Aorta (tissue), 5 donors: ENCODE measurements at places on chromosomes 5 and 9. TPM values are rescaled to one million over a fixed set of nuclear protein-coding genes. Genes with fewer than 3 reads are reported as not detected.

Gene DND1
- total RNA-seq = 0.84 TPM

Gene IL4
- not detected for total RNA-seq

Gene EMB
- total RNA-seq = 21.5 TPM

Gene CARTPT
- not detected for total RNA-seq

Gene SMARCA2
- total RNA-seq = 206 TPM

Gene ARL10
- 13.3 TPM for total RNA-seq

Gene GRPEL2
- total RNA-seq = 12.9 TPM

Gene SEMA5A
- total RNA-seq = 21.8 TPM

DNA sequence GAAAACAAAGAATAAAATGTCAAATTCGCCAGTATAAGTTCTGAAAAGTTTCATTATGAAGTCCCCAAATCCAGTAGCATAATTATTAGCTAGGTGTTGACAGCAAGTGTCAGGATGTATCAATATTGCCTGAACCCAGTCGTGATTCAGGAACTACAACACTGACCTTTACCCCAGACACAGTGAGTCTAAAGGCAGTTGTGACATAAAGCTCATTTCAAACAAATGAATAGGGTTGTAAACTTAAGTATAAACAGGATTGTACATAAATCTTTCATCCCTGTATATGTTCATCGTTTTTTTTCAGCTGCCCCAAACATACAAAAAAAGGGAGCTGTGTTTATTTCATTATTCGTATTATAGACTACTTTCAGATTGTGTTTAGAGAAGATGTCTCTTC lies 385.7 kb downstream of the PLK2 start:
- no peak for DNase-seq

DNA sequence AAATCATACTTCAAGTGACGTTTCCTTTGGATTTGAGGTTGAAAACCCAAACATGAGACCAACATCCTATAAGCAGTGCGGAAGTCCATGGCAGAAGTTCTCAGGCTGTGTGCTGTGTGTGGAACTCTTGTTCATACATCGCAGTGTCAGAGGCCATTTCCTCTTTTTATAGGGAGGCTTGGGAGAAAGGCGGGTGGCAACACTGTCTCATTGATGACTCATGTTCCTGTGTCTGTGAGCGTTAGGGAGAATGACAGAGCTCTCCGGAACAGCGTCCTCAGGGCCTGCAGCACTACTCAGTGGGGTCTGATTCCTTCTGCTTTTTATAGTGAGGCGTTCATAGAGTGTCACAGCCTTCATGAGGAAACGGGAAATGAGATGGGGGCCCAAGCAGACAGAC lies 98.8 kb upstream of the BASP1 start:
- DNase-seq = peak; percentile 85

DNA sequence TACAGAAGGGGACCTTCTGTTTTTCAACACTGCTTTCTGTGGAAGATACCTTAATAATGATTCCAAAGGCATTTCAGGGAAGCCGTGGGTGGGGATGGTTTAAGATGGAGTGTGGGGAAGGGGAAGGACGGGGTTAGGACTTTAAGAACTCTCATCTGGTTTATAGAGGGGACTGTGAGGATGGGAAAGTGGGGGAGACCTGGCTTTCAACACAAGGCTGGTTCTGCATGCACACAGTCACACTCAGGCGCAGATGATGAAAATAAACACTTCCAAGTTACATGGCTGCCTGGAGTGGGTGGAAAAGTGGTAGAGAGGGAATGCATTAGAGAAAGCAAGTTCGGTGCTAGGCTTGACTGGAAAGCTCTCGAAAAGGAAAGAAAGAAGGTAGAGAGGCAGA lies 4.9 kb downstream of the MSANTD3 start:
- DNase-seq = no peak

GRCh38 chr9:15222313-15222712 lies 84.7 kb downstream of the TTC39B start:
- no peak for DNase-seq

GRCh38 chr5:34854459-34855174 lies 15.7 kb downstream of the TTC23L start:
- no peak for DNase-seq

GRCh38 chr5:101716941-101717340 lies 579.1 kb downstream of the SLCO4C1 start:
- DNase-seq = no peak

DNA sequence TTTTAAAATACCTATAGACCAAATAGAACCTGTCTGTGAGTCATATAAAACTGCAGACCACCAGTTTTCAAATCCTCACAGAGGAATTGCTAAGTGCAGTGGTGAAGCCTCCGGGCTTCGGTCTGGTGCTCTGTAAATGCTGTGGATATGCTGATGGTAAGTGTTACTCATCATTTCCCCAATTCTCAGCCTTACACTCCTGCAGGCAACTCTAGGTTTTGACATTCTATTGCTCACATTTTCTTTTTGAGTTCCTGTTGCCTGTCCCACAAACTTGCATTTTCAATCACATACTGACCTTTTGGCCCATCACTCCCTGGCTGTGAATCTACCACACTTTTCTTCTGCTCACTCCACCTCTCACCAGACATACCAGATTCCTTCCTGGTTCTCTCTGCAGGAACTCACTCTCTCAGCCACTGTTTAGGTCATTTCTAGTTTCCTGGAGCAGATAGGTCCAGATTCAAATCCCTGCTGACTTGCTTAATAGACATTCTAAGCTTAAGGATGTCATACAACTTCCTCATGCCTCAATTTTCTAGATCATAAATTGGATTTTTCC lies 192.9 kb downstream of the RAB3C start:
- DNase-seq = no peak

DNA sequence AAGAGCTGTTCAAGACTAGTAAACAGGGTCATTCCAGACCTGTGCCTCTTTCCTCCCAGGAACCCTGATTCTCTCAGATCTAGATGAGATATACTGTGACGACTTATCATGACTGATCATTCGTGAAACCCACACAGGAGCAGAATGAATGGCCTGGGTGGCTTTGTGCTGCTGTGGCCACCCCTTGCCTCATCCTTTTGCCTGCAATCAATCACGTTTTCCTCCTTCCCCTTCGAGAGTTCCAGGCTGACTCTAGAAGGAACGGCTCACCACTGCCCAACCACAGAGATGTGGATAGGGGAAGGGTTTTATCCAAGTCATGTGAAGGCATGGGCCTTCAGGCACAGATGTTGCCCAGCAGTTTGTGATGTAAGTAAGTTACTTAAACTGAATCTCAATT lies 5.8 kb downstream of the ANXA6 start:
- DNase-seq = peak; percentile 82

GRCh38 chr5:172113036-172113435 lies 75.0 kb downstream of the STK10 start:
- DNase-seq = no peak

DNA sequence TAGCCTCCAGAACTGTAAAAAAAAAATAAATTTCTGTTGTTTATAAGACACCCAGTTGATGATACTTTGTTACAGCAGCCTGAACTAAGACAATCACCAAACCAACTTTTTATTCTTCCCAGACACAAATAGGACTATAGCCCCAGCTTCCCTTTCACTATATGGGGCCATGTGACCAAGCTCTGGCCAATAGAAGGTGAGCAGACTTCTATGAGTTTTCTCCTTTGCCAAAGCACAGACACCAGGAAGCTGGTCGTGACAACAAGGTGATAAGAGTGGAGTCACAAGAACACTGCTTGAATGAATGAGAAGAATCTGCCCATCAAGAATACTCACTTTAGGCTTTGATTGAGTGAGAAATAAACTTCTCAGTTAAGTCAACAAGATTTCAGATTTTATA lies 217.7 kb downstream of the DEPDC1B start:
- DNase-seq = no peak

GRCh38 chr9:128494108-128494745 lies 10.3 kb upstream of the GLE1 start:
- peak; percentile 87 for DNase-seq

DNA sequence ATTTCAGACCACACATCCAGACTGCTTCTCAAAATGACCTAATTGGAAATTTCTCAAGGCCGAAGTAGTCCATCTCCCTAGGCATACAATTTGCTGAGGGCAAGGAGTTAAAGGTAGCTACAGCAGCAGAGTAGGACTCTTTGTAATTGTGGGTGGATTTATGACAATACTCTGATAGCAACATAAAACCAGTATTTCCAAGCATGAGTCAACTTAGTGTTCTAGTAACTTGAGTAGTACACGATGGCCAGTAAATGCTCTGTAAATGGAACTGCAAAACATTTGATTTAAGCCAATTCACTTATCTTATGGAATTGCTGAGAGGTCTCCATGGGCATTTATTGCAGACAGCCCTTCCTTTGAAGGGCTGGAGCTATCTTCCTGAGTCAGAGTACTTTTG lies 352.2 kb downstream of the PLK2 start:
- no peak for DNase-seq

- DNase-seq = no peak
Measured at GRCh38 chr9:89788434-89788833, 183.6 kb downstream of the GADD45G start.

- no peak for DNase-seq
Measured at GRCh38 chr9:21121079-21121478, 20.6 kb downstream of the IFNW1 start.

DNA sequence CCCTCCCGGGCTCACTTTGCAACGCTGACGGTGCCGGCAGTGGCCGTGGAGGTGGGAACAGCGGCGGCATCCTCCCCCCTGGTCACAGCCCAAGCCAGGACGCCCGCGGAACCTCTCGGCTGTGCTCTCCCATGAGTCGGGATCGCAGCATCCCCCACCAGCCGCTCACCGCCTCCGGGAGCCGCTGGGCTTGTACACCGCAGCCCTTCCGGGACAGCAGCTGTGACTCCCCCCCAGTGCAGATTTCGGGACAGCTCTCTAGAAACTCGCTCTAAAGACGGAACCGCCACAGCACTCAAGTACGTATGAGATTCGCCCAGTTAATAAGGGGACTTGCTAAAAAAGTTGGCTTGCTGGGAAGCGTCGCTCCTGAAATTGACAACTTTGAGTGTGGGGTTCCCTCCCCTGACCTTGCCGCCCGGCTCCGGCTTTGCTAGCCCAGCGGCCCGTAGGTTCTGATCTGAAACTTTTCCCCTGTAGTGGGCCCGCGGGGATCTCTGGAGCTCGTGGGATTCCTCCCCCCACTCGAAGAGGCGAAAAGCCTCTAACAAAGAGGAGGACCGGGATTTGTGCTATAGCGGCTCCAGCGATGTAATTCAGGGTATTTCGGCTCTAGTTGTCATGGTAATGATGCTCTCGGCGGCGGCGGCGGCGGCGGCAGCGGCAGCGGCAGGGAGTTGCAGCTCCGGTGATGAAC lies 572 bp downstream of the NR4A3 start:
- peak; percentile 83 for DNase-seq

DNA sequence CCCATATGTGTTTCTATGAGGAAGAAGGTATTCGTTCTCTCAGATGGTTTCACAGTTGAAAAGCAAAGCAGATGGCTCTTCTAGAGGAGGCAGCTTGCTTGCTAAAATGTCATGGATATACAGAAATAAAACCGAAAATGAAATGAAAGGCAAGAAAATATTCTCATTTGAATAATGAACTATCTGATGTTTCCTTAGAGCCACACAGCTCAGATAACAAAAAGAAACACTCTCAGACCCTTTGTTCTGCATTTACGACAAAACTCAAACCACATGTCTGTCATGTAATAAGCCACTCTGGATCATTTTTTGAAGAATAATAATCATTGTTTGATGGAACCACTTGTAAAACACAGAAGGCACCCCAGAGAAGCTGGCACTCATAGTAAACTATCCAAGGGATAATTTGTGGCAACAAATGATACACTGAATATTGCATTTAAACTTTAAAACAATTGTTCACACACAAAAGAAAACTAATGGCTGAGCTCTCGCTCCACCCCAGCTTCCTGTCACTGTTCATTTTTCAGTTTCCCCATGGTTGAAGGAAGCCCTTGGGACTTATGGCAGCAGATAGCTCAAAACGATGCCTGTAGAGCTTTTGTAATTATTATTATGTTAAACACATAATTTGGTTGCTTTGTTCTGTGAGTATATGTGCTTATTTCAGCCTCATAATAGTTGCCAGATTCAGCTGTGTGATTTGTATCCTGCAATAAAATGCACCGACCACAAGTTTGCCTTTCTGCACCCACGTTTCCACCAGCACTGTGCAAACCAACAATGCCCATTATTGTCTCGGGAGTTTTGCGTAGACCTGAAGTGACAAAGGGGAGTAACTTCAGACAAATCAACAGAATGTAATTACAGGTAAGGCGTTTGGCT lies 256.0 kb downstream of the TMEM167A start:
- DNase-seq = no peak

DNA sequence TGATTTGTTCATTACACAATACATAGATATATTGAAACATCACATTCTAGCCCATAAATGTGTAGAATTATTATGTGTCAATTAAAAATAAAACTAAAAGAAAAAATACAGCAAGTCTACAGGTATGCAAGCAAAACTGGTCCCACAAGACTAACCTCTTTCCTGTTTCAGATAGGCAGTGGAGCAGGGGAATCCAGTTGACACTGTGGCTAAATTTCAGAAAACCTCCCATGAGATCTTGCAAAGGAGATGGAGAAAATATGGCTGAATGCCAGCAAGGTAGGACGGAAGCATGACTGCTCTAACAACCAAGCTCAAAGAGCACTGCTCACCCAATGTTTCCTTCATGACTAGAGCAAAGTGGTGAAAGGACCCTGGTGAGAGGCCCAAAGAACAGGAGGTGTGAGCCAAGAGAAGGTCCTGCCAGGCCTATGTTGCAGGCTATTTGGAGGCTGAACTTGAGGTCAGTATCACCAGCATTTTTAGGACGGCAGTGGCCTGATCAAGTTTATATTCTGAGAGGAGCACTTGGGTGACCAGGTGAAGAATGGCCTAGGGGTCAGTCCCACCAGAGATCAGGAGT lies 1.1 kb upstream of the SH3TC2 start:
- DNase-seq = no peak

GRCh38 chr5:113692466-113692865 lies 179.0 kb downstream of the YTHDC2 start:
- no peak for DNase-seq
